ENCODE measurements at places on chromosomes 2 and 18.

DNA sequence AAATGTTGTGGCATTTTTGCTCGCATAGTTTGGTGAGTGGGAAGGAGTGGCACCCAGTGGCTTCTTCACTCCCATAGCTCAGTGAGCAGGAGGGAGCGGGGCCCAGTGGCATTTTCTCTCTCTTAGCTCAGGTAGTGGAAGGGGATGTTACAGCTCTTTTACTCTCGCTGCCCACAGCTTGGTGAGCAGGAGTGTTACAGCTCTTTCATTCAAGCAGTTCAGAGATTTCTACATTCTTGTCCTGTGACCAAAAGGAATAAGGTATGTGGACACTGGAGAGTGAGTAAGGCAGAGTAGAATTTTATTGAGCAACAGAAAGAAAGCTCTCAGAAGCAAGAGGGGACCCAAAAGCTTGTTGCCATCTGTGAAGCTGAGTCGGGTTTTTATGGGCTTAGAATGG is 192.4 kb downstream of the SPAG16 start:
- no peak for DNase-seq

DNA sequence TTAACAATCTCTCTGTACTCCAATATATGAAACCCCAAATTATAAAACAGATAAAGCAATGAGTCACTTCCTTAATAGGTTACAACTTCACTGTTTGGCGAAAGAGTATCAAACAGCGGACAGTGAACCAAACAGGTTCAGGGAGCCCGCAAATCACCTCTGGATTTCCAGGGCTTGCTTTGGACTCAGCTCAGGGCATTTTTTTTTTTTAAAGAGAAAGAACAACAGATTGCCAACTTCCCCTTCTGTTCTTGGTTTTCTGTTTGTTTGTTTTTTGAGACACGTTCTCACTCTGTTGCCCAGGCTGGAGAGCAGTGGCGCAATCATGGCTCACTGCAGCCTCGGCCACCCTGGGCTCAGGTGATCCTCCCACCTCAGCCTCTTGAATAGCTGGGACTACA is 52.7 kb downstream of the ABCB11 start:
- no peak for DNase-seq

DNA sequence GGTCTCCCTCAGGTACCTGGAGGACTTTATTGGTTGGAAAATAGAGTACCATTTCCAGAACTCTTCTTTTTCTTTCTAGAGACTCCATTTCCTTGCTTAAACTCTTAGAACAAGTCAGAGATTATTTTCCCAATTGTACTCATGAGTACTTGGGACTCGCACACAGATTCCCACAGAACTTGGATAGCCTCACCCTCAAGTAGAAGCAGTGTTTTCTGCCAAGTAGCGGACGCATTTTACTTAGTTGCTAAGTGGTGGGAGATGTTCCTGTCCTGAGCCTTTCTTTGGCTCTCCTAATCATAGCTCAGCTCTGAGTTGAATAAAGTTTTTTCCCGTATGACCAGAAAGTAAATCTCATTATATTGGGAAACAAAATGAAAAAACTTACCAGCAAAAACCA is 17.2 kb downstream of the SLC30A3 start:
- no peak for DNase-seq

DNA sequence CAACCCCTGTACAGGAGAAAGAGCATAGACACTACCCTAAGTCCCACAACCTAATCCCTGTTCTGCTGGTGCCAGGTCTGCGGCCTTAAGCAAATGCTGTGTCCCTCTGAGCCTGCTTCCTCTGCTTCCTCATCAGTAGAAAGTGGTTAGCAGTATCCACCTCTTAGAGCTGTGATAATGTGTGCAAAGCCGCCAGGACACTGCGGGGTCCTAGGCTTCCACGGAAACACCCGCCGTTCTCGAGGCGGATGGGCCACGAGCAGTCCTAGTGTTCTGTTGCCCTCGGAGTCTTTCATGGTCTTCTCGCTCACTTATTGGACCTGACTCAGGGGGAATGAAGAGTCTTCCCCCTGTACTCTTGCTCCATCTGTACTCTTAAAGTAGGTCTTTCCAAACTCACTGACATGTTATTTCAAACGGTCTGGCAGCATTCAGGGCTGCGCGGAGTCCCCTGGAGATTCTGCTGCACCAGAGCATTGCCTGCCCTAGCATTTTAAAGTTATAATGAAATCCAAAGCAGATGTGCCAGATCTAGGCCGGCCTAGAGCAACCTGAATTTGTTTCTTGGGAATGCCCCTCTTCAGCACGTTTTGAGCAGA is 107.2 kb upstream of the ZNF236 start:
- no peak for DNase-seq

DNA sequence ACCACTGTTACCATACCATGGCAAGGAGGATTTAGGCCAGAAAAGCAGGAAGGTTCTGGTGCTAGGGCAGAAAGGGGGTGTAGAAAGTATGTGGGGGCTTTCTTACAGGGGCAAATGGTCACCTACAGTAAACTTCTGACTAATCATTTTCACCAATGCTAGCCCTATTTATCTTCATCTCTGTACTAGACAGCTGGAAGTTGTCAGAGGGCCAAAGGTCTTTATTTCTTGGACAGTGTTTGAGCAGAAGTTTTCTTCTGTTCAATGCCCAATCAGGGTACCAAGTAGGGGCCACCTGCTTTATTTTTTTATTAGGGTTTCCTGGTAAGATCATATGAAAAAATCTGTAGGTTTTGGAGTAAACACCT is 37.6 kb downstream of the MAP4K4 start:
- DNase-seq, result no peak

GRCh38 chr2:112001942-112002341 is 53.1 kb upstream of the TMEM87B start:
- DNase-seq, result no peak

DNA sequence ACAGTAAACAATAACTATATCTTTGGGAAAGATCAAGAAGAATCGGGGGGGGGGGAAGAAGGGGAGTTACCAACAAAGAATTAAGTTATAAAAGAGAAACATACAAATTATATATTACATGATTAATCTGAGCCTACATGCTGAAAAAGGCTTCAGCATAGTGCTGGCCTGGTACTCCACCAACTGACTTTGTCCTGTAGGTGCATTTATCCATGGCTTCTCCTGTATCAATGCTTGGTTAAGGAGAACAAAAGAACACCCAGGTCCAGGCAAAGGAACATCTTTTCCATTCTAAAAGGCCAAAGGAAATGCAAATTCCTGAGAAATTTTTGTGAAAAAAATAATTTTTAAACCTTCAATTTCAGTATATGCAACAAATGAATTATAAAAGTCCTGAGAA is 24.2 kb downstream of the RPRD1A start:
- no peak for DNase-seq

DNA sequence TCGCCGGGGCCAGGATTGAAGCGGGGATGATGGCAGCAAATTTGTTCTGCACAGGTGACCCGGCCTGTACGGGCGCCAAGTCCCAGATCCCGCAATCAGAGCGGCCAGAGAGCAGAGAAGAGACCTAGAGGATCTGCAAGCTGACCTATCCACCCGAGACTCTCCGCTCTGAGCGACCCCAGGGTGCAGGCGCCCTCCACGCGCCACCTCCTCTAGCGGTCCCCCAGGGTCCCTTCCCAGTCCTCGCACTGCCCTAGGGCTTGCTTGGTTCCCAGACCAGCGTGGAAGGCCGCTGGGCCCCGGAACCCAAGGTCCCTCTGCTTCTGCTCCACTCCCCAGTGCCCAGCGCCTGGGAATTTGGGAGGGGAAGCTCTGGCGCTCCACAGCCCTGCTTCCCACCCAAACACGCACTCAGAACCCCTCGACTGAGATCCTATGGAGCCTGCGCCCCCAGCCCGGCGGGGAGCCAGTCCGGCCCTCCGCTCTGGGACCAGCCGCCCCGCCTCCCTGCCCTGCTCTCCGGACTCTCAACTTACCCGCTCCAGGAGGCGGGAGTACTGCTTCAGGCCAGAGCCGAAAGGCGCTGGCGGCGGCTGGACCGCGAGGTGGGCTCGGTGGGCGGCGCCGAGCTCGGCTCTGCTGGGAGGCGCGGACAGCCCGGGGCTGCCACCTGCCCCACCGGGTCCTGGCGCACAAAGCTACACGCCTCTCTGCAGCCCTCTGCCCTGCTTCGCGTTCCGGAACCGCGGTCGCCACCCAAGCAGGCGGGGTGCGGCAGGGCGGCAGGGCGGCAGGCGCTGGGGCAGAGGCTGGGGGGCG is 3.0 kb upstream of the SIX3 start:
- no peak for DNase-seq

DNA sequence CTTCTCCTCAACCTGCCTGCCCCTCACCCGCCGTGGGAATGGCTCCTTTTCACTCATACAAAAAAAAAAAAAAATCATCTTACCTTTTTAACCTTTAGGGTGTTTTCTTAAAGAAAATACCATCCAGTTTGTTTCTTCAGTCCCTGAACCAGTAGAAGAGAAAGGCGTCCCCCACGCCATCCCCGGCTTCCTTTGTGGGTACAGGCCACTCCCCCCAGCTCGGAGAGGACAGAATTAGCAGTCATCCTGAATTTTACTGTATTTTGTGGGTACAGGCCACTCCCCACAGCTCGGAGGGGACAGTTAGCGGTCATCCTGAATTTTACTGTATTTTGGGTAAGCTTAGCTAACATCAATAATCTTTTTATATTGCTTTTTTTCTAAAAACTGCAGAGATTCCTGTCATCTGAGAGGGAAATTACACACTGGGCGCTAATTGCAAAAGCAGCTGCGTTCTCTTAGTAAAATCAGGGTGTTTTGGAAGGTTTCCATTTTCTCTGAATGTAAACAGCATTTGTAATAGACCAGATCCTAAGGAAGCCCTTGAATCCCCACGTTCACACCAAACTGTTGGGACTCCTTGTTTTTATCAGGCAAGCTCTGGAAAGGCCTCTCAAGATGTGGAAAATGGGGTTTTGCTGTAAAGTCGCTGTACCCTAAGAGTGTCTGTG is 72.5 kb downstream of the NFATC1 start:
- no peak for DNase-seq

- DNase-seq, result no peak
Observed at GRCh38 chr18:5574843-5575242, 31.0 kb upstream of the EPB41L3 start.

- DNase-seq, result no peak
Observed at GRCh38 chr2:19207452-19207851, 151.0 kb downstream of the OSR1 start.
